ENCODE measurements at places on chromosomes 5 and 9.
A peak's percentile ranks its signal among the peaks of the same experiment; 100 is the strongest.

GRCh38 chr9:14993061-14993800, 83.0 kb upstream of the FREM1 start:
- peak; percentile 48 for DNase-seq

DNA sequence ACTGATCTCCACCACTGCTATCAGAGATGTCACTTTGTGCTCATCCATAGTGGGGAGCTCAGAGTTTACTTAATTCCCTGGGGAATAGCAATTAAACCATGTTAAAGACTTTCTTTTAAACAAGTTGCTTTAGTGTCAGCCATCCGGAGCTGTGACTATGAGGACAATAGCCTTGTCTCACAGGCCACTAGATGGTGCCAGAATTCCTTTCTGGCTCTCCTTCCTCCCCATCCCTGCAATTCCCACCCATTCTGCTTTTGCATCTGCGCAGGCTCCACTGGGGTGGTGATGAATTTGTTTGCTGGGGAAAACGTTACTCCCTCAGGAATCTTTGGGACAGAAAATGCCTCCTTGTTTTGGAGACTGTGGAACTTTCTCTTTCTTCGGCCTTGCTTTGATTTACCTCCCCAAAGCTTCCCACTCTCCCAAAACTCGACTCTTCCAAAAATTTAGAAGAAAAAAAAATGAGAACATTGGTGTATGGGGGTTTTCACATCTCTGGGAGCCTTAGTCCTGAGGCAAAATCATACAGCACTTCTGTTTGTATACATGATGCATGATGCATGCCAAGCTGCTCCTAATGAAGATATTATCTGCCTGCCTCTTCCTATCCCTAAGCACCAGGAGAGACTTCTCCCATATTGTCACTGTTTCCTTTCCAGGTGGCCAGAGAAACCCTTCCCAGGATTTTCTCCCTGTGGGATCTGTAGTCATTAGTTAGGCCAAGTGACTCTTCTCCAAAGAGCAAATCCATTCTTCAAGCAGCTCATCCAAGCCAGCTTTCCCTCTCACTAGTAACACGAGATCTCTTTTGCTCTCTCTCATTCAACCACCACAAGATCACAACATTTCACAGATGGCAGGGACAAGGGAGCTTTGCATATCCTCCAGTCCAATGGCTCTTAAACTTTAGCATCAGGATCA, 466.1 kb downstream of the TLR4 start:
- no peak for DNase-seq

- DNase-seq = no peak
Measured at GRCh38 chr9:9783211-9783610, 829.6 kb downstream of the PTPRD start.

GRCh38 chr5:159509002-159509660, 178.8 kb upstream of the IL12B start:
- no peak for DNase-seq

GRCh38 chr5:1315709-1316587, 21.1 kb upstream of the TERT start:
- peak; percentile 36 for DNase-seq

- DNase-seq = no peak
Measured at GRCh38 chr9:75878488-75878860, 12.0 kb upstream of the PCSK5 start.

DNA sequence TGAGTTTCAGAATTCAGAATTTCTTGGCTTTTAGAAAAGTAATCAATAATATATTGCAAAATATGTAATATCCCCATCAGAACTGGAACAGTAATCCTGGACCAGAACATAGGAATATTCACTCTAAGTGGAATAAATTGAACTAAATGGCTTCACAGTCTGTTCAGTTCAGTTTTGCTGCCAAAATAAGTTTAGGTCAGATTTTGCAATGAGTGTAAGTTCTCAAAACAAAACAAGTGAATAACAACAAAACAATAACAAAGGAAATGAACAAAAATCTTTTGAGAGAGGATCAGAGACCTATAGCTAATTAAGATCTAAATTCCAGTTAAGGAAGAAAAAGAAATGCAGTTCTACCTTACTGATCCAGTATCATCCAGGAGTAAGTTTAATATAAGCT, 9.3 kb downstream of the PTGER4 start:
- DNase-seq = no peak

DNA sequence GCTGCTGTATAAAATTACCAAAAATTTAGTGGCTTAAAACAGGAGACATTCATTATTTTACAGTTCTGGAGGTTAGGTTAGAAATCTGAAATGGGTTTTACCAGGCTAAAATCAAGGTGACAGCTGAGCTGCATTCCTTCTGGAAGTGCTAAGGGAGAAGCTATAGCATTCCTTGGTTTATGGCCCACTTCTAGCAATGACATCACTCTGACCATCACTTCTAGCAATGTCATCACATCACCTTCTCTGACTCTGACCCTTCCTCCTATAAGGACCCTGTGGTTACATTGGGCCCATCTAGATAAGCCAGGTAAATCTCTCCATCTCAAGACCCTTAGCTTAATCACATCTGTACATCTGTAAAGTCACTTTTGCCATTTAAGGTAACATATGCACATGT, 366.1 kb downstream of the EFNA5 start:
- no peak for DNase-seq

DNA sequence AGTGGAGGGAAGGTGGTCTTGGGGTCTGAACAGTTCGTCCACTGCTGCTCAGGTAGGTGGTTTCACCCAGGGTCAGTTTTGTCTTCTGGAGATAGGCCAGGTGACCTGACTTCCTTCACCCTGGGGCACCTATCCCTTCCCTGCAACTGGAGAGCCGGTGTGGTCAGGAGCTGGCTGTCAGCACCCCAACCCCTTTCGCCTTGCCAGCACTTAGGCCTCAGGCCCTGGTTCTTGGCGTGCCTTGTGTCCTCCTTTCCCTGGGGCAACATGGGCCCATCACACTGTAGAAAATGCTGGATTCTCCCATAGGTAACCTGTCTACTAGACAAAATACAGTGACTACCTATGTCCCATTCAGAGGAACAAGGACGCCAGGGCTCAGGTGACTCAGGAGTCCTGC, 13.1 kb downstream of the PROP1 start:
- no peak for DNase-seq

GRCh38 chr5:138685193-138685745, 68.0 kb upstream of the CTNNA1 start:
- DNase-seq = no peak

GRCh38 chr5:15538516-15538915, 38.5 kb downstream of the FBXL7 start:
- no peak for DNase-seq

GRCh38 chr9:136603901-136604814, 58.3 kb upstream of the NOTCH1 start:
- no peak for DNase-seq

DNA sequence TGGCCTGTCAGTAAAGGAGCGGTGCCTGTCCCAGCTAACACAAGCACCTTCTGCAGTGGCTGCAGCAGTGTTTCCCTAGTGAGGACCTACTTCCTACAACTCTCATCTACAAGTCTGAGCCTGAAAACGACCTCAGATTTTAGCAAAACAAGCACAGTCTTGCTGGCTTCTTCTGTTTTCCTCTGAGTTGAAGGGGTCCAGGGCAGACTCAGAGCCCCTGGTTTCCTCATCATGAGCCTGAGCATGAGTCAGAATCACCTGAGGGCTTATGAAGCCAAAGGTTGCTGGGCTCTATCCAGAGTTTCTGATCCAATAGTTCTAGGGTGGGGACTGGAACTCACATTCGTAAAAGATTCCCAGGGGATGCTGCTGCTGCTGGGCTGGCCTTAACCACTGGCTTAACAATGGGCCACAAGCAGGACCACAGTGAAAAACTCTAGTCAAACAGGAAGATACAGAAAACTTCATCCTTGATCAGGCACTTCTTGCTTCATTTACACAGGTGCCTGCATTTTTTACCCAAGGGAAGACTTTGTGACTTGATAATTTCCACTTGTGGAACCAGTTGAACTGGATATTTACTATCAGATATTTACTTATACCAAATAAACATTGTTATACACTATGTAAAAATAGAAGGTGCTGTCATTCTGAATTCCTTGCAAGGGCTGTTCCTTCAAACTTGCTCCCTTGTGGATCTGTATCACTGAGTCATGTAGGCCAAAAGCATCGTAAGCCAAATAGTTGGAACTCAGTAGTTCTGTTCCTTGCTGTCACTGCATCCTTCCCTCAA, 4.3 kb upstream of the ACER2 start:
- no peak for DNase-seq

GRCh38 chr5:87404359-87404758, 8.4 kb downstream of the CCNH start:
- DNase-seq = no peak

DNA sequence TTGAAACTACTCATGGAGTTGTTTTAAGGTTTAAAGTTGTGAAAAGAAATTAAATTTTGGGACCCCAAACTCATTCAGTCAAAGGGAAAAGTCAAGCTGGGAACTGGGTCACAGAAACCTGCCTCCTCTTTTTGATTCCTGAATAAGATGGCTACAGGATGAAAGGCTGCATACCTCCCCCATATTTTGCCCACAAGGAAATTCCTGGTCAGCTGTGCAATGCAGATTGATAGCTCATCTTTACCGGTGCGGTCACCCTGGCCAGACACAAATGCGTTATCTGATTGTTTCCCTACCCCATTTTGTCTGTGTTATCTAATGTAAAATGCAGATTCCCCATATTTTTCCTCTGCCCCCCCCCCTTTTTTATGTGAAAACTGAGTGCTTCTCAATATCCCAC, 1.3 kb downstream of the HAVCR2 start:
- no peak for DNase-seq

- no peak for DNase-seq
Measured at GRCh38 chr9:121975801-121976277, 117.3 kb downstream of the TTLL11 start.

- DNase-seq = no peak
Measured at GRCh38 chr9:124781967-124782660, 5.2 kb downstream of the OLFML2A start.

- DNase-seq = no peak
Measured at GRCh38 chr5:133193794-133194193, 142.0 kb downstream of the HSPA4 start.

GRCh38 chr5:141662028-141662427, 10.8 kb upstream of the FCHSD1 start:
- DNase-seq = no peak

DNA sequence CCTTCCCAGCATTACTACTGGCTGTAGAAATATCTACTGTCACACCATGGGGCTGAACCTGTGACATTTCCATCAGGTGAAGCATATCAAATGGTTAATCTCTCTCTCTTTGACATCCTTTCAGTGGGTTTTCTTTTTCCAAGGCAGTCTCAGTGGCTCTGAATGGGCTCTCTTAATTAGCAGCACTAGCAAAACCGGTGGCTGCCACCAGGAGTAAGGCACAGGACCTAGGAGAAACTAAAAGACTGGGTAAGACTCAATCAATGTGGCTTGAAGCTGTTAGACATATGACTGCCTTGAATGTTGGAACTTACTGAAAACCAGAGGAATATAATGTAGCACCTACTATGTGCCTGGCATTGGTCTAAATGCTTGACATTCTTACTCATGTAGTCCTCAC, 445.0 kb upstream of the KIF2A start:
- DNase-seq = no peak

GRCh38 chr9:96523374-96523773, 73.4 kb downstream of the HABP4 start:
- no peak for DNase-seq

- no peak for DNase-seq
Measured at GRCh38 chr5:93053825-93054224, 527.2 kb downstream of the NR2F1-AS1 start.

GRCh38 chr5:79868163-79868670, 122.8 kb downstream of the MTX3 start:
- DNase-seq = no peak

DNA sequence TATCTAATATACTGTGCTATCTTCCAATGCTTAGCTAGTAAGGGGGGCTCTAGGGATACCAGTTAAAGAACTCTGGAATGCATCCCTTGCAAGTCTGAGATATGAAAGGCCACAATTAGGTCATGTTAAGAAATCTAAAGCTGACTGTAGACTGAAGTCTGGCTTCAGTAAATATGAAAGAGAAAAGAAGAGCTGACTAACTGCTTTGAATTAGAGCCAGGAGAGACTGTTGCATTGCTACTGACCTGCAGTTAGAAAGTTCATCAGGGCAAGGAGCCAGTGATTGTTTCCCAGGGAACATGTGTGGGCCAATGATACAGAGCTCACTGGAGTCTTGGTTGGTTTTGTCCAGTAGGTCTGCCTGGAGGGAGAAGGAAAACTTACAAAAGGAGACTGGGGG, 472.1 kb upstream of the TNC start:
- no peak for DNase-seq

DNA sequence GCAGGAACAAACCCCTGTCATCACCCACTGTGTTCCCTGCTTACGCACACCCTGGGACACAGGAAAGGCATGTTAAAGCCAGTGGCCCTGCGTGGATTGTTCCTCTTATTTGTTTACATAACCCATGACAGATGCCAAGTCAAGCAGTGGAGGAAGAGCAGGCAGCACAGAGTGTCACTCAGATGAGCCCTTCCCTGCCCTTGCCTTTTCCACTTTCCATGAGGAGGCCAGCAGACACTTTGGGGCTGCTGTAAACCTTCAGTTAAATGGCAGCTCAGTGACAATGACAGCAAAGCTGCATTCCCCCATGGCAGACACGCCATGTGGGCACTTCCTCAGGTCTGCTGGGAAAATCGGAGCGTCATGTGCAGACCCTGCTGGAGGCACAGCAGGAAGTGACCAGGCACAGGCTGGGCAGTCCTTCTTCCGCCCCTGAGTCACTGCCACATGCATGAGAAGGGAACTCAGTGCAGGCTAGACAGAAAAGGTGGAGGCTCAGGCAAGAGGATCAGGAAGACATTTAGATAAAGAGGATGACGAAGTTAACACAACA, 216.8 kb upstream of the PIK3R1 start:
- DNase-seq = no peak

DNA sequence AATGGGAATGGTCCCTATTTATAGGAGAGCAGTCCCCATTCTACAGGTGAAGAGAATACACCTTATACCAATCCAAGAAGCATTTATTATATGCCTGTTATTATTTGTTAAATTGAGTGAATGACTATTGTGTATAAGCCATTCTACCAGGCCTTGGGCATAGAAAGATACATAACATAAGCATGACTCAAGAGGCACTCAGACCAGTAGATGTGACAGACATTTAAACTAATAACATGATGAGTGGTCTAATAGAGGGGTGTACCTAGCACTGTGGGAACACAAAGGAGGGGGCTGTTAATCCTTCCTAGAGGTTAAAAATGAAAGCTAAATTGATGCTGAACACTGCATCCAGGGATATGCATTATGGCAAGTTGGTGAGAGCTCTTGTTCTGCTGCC, 145.0 kb upstream of the TNC start:
- no peak for DNase-seq

DNA sequence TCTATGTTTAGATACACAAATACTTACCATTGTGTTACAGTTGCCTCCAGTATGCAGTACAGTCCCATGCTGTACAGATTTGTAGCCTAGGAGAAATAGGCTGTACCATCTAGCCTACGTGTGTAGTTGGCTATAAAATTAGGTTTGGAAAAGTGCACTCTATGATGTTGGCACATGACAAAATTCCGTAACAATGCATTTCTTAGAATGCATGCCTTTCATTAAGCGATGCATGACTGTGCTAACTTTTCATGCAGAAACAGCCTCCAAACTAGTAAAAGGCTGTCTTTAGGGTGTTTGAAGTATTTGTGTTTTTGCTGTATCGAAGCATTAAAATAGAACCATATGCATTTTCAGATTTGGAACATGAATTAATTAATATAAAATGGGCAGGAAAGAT, 157.9 kb downstream of the RMI1 start:
- DNase-seq = no peak

GRCh38 chr9:133763272-133764183, 25.4 kb upstream of the SARDH start:
- no peak for DNase-seq

- DNase-seq = no peak
Measured at GRCh38 chr5:55625913-55626312, 86.2 kb downstream of the SLC38A9 start.

Data from activated T-cell treated with anti-CD3 and anti-CD28 coated beads for 48 hours (primary cell).